ENCODE measurements at places on chromosomes 12 and 14.

DNA sequence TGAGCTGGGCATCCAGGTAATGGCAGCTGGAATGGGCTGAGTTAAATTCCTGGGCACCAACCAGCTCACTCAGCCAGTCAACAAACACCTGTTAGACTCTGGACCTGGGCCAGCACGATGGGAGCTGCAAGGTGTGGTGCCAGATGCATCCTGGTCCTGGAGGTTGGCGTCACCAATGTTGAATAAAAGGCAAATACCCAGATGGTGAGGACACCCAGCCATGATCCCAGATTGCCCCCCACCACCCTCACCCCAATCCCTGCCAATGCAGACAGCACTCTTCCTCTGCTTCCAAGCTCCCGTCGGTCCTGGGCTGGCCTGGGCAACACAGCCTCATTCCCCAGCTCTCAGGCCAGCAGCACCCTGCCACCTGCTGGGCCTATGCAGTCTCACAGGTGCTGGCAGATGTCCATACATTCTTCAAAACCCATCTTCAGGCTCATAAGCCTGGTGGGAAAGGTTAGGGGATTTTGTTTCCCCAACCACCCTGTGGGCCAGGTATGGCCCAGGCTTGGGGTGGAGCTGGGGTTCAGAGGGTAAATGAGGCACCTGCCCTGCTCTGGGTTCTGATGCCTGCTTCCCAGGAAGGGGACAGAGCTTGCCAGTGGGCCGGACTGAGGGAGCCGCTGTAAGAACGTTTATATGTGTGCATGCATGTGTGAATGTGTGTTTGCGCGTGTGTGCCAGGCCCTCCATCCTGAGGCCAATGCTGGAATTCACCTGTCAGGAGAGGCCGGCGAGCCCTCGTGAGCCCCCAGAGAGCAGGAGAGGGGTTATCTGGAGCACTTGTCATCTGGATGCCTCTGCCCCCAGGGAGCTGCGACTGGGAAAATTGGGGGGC, 58.0 kb downstream of the LGMN start:
- DNase-seq, result peak; percentile 50

DNA sequence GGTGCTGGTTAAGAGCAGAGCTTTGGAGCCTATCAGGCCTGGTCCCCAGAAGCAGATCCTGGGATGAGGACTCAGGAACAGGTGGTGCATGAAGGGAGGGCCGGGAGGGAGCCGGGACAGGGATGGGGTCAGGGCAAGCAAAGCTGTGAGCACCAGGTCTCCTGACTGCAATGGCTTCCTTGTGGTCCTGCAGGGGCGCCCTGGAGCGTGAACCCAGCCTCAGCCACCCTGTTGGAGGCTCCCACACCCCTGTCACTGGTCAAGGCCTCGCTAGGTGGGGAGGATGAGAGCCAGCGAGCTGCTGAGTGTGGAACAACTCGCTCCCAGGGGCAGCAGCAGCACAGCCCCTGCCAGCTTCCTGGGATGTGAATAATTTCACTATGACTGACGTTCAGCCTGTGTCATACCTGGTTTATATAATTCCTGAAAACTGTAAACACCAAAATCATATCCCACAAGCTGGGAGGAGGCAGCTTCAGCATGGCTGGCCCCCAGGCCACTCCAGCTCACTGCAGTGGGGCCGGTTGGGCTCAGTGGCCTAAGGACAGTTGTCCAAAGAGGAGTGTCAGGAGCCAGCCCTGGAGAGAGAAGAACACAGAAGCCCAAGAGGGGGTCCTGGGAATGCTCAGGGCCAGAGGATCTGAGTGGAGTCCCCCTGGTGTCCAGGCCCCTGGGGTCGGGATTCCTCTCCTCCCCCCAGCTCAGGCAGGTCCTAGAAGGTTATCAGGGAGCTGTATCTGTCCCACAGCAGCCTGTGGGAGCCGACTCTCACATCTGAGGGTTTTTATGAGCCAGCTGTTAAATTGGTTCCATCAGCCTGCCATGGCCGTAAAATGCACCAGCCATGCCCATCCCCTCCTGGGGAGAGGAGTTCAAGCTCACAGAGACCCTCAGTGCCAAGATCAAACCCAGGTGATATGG, 272.9 kb downstream of the ADGRD1 start:
- no peak for DNase-seq

DNA sequence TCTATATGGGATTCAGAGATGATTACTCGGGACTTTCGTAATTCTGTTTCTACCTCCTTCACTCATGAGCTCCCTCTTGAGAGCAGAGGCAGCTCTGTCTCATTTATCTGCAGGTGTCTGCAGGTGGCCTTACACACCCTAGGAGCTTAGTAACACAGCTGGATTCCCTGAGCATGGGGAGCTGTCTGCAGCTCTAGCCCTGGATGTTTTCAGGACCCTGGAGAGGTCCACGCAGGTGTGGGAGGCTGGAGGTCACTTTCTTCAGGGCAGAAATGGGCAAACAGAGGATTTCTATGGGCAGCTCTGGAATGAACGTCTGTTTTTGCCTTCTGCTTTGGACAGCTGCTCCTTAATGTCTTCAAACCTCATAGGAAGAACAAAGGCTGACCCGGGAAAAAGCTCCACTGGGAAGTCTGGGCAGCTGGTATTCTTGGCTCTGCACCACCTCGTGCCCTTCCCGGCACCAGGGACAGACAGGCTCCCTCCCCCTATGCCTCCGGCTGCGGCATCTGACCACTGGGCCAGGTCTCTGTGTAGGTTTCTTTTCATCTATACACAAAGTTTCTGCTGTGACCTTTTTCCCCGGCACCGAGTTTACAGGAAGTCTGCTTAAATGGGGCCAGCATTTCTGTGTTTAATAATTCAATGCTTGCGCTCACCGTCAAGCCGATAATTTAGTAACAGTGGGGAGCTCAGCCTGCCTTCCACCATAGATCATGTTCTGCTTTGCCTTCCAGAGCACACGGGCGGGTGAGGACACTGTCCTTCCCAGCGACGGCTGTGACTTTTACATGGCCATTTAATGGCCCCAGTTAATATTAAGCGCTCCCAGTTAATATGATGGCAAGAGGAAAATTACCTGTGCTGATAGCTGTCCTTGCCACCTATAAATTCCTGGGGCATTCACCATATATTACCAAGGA, 320.2 kb upstream of the SFSWAP start:
- no peak for DNase-seq

- peak; percentile 78 for DNase-seq
Observed at GRCh38 chr14:43204816-43205215, 1302.3 kb downstream of the FSCB start.

DNA sequence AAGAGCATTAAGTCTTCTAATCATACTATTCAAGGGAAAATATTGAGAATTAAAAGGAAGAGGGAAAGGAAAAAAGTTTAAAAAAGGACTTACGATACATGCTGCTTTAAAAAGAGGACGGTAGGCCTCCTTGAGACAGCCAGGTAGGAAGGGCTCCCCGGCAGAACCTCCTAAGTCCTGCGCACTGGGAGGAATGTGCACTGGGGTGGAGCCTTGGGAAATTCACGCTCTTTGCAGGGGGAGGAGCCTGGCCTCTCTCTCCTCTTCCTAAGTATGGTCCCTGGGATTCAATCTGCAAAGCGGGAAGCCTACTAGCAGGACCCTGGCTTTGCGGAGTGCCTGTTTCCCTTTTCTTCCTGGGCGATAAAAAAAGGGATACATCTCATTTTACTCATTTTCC, 553.0 kb downstream of the RPS29 start:
- DNase-seq, result no peak

- no peak for DNase-seq
Observed at GRCh38 chr14:43410631-43411030, 1096.5 kb downstream of the FSCB start.

- DNase-seq, result no peak
Observed at GRCh38 chr14:79543348-79543747, 668.0 kb downstream of the DIO2 start.

GRCh38 chr14:23145794-23146350, 26.8 kb upstream of the CEBPE start:
- peak; percentile 82 for DNase-seq

- DNase-seq, result no peak
Observed at GRCh38 chr12:108805136-108805535, 52.2 kb downstream of the SSH1 start.

- DNase-seq, result no peak
Observed at GRCh38 chr12:64304571-64304970, 82.5 kb upstream of the KICS2 start.

DNA sequence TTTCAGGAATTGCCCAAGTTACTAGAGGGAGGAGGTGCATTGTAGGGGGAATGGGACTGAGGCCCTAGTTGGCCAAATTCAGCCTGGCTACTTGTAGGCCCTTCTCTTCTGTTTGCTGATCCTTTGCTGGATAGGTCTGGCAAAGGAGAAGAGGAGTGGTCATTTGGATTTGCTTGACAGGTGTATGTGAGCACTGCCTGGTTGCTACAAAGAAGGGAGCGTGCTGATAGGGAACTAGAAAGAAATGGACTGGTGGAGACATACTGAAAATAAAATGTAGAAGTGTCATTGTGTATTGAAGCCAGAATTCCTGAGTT, 3.6 kb downstream of the PSMA6 start:
- DNase-seq, result no peak

DNA sequence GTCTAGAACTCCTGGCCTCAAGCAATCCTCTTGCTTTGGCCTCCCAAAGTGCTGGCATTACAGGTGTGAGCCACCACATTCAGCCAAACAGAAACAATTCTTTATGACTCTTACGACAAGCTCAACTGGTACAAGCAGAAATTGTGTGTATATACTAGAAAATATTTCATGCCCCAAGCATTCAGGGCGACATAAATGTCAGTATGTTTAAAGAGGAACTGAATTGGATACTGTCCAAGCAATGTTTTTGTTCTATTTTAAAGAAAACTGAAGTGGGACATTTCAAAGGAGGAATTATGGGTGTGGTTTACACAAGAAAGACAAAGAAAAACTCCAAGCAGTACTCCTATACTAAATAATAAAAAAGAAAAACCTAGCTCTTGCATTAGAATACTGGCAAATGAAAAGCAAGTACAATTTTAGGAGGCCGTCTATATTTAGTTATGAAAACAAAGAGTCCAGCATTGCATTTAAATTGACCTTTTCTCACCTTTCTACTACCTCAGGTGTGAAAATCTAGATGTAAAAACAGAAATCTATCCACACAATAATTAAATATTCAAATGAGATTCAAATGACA, 48.9 kb downstream of the PPP1R12A start:
- DNase-seq, result no peak

- DNase-seq, result peak; percentile 11
Observed at GRCh38 chr12:57545809-57546437, 1.1 kb downstream of the DCTN2 start.

GRCh38 chr12:87201598-87201997, 827.6 kb downstream of the C12orf50 start:
- DNase-seq, result no peak

DNA sequence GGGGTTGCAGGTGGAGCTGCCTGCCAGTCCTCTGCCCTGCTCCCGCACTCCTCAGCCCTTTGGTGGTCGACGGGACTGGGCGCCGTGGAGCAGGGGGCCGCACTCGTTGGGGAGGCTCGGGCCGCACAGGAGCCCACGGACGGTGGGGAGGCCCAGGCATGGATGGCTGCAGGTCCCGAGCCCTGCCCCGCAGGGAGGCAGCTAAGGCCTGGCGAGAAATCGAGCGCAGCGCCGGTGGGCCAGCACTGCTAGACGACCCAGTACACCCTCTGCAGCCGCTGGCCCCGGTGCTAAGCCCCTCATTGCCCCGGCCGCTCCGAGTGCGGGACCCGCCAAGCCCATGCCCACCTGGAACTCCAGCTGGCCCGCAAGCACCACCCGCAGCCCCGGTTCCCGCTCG, 221.8 kb downstream of the BTG1 start:
- DNase-seq, result no peak

DNA sequence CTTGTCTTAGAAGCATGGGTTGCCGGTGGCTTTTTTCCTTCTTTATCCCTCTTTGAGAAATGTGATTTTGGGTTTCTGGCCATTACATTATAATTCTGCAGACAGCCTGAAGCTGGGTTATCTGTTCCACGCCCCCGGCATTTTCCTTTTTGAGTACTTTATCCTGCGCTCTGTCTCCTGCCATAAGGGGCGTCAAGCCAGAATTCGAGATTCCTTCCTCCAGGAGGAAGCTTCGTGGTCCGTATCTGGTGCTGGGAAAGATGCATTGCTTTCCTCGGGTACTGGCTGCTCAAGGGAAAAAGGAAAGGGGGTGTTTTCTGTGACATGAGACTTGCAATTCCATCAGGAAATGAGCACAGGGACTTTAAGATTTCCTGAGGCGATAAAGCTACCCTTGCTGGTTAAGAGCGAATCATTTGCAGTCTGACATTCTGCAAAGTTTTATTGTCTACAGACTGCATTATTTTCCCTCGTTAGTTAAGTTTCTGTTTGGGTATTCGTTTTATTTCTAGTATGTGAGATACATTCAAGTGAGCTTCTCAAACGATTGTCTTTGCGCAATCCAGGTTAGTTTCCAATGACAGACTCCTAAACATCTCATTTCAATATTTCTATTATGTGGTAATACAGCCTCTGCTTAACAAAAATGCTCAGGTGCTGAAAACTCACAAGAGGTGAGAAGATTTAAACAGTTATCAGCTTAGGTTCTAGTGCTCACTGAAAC, 694 bp downstream of the AKAP5 start:
- DNase-seq, result peak; percentile 77

GRCh38 chr14:58697266-58697929, 59.6 kb downstream of the DACT1 start:
- DNase-seq, result no peak

GRCh38 chr14:69887740-69888657, 8.8 kb downstream of the SMOC1 start:
- no peak for DNase-seq

Data from mesenchymal stem cell (in vitro differentiated cells and primary cell).